ENCODE measurements at places on chromosomes 1 and 21. TPM values are rescaled to one million over a fixed set of nuclear protein-coding genes. Genes with fewer than 3 reads are reported as not detected.

- no peak for DNase-seq
Observed at GRCh38 chr1:171814692-171815091, 26.6 kb upstream of the DNM3 start.

- no peak for DNase-seq
Observed at GRCh38 chr21:44700101-44701022, 3.4 kb downstream of the KRTAP10-12 start.

DNA sequence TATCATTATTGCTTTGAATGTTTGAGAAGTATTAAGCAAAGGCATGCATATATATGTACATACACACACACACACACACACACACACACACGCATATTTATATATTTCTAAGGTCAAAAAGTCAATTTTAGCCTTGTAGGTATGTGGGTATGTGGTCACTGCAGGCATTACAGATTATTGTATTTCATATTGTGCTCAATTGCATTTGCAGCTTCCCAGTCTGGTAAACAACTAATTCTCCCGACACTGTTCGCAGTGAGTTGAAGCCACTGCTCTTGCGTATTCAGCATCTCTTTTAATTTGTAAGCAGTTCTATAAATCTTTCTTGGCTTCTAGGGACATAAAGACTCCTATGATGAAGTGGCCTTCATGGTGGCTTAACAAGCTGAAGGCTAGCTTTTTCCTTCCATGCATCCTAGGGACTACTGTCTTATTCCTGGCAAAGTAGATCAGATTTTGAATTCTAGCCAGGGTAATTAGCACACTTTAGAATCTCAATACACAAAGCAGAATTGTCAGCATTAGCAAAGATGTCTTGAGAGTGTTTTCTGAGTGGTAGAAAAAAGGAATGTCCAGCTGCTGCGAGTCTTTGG lies 368.6 kb upstream of the NEGR1 start:
- no peak for DNase-seq

GRCh38 chr1:224731633-224732032 lies 115.5 kb downstream of the CNIH3 start:
- DNase-seq = no peak

DNA sequence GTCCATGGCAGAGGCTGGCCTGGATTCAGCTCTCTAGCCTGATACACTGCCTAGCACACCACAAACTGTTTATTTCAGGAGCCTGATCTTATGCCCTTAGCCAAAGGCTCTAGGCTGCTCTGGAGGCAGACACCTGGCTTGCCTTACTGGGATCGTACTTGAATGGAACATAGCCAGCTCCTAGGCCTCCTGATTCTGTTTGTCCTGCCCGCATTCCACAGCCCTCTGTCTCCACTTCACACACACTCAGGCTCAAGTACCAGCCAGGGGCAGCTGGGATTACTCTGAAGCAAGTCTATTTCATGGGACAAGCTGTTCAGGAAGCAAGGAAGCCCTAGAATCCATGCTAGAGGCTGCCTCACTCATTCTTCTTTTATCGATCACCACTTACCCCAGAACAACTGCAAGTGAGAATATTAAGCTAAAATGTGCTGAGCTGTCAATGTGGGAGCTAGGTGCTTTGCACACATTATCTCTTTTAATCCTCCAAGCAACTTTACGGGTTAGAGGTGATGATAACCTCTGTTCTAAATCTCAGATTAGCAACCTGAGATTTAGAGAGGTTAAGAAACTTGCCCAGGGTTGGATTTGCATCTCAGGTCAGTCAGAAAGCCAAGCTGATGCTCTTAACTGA lies 31.1 kb upstream of the CYP4B1 start:
- no peak for DNase-seq

DNA sequence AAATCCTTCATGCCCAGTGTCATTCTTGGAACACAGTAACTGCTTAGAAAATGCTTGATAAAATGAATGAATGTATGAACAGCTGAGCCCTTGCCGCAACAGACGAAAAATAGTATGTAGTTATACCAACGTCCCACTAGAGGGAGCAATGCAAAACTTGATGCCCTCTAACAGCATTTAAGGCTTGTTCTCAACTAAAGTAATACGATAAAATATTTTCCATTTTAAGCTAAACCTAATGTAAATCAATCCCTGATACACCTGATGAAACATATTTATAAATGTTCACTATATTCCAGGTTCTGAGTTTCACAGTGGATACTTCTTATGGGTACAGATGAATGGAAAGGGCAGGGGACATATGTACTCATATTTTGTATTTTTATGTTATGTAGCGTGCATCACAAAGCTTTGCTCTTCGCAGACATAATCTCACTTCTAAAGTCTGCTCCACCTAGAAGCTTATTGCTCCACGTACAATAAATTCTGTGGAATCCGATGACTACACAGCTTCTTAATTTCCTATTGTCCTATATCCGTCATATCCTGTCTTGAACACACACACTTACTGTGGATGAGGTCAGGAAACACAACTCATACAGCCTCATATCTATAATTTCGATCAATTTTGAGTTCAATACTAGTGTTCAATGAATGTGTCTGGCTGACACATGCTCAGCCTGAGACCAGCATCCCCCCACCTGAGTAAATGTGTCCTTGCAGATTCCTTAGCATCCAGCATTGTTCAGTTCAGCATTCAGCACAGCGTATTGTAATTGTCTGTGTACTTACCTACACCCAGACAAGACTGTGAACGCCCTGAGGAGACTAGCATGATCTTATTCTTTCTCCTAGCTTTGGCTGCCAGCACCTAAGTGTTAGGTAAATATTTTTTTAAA lies 4.4 kb upstream of the UTP25 start:
- no peak for DNase-seq

Gene APP
- 297 TPM for total RNA-seq

Gene KCNK1
- 17.2 TPM for total RNA-seq

- no peak for DNase-seq
Observed at GRCh38 chr1:3717715-3718601, 34.3 kb upstream of the CCDC27 start.

Gene FLVCR1
- total RNA-seq = 19.8 TPM

DNA sequence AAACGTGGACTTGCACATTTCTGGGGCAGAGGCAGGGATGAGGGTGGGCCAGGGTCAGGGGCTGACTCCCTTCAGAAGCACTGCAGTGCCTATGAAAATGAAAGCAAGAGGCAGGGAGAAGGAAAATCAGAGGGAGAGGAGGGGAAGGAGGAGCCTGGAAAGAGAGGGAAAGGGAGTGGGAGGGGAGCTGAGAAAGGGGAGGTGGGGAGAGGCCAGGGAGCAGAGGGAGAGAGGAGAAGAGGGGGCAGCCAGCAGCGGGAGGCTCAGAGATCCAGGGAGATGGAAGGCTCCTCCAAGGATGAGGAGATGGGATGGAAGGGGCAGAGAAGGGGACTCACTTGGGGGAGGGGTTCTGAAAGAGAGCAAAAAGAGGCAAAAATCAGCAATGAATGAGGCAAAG lies 96.3 kb upstream of the KLHDC7A start:
- no peak for DNase-seq

Data from Peyer's patch (tissue), 4 donors.